ENCODE measurements at places on chromosomes 1 and 21.
A peak's percentile ranks its signal among the peaks of the same experiment; 100 is the strongest.

DNA sequence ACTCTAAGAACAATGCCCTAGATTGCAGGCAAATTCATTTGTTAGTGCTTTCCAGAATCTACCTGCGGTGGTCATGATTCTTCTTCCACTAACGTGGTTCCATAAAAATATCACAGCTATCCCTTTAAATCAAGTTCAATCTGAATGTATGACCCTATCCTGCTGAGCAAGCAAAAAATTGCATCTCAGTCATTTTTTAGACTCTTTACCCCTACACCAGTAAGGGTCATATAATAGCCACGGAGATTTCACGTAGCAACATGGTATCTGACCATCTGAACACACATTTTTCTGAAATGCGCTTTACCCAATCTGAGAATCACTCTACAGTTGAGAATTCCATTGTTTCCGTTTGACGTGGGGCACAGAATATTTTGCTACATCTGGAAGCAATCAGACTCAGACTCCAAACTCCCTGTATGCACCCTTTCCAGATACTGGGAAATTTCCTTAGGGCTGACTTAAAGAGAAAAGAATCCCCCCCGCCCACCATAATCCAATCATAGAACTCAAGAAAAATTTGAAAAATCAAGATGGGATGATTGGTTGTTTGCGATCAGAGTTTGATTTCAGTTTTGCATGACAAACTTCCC is 699.2 kb upstream of the ZP4 start:
- DNase-seq = no peak

- DNase-seq = peak; percentile 98
Measured at GRCh38 chr1:145927063-145927886, at the start of gene RBM8A. TSS of gene RBM8A (minus strand) at chr1:145927484. CDS start at chr1:145927426, 58 bp downstream.

- DNase-seq = no peak
Measured at GRCh38 chr1:197092491-197093023, 25.5 kb upstream of the F13B start.

- no peak for DNase-seq
Measured at GRCh38 chr1:207393610-207394009, 60.5 kb upstream of the CR2 start.

GRCh38 chr21:13937236-13937635 is 273.5 kb downstream of the LIPI start:
- DNase-seq = no peak

All from NCI-H1417 treated with DMSO at 0.1 percent for 48 hours (cell line).